Epithelial cell of proximal tubule (primary cell): ENCODE measurements at places on chromosomes 5 and 9. TPM values are rescaled to one million over a fixed set of nuclear protein-coding genes. Genes with fewer than 3 reads are reported as not detected.

The PRKAA1 gene
- total RNA-seq = 30.5 and 38.5 TPM in 2 replicates

The LYRM7 gene
- total RNA-seq = 1.5 and 4.2 TPM in 2 replicates

The ALDH1A1 gene
- total RNA-seq = 0.87 and 1.6 TPM in 2 replicates

The SPATA31C1 gene
- 0.14 TPM in 1 of 2 replicates, not detected in the other for total RNA-seq

The IL7R gene
- total RNA-seq = 0.12 and 1.6 TPM in 2 replicates

The TSSK1B gene
- total RNA-seq = not detected in 2 replicates

The GRXCR2 gene
- not detected in 2 replicates for total RNA-seq
